ENCODE measurements at places on chromosomes 7 and 10.

- DNase-seq, result peak; percentile 70
Measured at GRCh38 chr10:2925631-2926030, 141.7 kb upstream of the PFKP start.

GRCh38 chr7:23074443-23075261 is 30.9 kb upstream of the KLHL7 start:
- DNase-seq, result peak; percentile 74

GRCh38 chr7:128108641-128109423 is 77.6 kb upstream of the LRRC4 start:
- DNase-seq, result no peak

GRCh38 chr7:100629117-100629716 is 12.1 kb downstream of the TFR2 start:
- DNase-seq, result peak; percentile 71

DNA sequence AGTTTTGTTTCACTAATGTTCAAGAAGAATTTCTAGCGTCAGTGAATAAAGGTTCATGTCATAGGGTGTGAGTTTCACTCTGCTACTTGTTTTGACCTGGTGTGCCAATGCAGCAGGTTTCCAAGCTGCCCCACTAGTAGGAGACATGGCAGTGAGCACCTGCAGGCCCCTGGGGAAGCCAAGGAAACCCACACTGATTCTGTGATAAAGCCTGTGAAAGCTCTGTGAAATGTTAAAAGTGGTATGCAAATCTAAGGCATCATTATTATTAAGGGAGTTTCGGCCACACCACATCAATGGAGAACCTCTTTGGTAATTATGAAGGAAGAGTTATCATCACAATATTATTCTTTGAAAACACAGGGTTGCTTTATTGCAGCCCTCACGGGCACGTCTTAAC is 46.4 kb downstream of the ABCB5 start:
- no peak for DNase-seq

DNA sequence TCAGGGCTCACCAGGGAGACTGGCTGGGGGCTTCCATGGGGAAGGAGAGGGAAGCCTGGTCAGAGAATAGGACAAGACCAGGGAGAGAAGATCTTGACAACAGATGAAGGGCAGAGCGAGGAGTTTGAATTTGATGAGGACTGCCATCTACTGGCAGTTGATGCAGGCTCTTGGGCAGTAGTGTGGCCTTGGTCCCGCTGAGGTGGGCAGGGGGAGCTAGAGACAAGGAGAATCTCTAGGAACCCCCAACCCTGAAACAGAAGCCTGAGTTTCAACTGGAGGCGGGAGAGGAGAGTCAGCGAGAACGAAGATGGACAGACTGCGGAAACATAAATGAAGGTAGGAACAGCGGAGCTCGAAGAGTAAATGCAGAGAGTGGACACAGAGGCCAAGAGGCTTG is 81.0 kb downstream of the PPP1R3C start:
- DNase-seq, result peak; percentile 64
